Activated CD8-positive, alpha-beta memory T cell treated with anti-CD3 and anti-CD28 coated beads for 1 hour (primary cell): ENCODE measurements at places on chromosomes 7 and 10.

- DNase-seq: no peak
Measured at GRCh38 chr7:73851410-73852338, 9.3 kb upstream of the TMEM270 start.

DNA sequence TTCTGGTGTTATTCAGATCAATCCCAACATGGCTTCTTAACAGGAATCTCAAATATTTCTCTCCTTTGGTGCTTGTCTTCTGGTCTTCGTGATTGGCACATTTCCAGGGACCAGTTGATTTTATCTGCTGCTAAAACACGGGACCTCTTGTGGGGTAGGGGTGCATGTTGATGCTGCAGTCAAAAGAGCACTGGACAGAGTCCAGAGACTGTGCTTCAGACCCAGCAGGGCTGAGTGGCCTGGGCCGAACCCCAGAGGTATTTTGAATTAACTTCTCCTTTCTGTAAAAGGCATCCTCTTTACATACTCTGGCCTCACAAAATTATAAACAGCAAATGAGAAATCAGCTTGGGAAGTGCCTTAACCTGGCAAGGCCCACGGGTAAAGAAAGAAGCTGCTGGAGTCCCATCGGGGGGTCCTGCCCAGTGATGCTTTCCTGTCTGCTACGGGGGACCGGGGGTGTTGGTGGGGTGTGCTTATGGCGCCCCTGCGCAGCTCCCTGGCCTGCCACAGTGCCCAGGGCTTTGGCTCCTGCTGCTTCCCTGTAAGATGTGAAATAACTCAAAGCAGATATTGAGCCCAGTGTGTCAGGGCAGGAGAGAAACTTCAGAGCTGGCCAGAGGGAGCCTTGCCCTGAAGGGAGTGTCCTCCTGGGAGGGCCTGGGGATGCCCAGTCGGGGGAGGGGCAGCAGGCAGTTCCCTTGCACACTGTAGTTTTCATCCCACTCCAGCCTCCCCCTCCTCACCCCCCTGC lies 230.5 kb downstream of the TCF7L2 start:
- no peak for DNase-seq

- DNase-seq: no peak
Measured at GRCh38 chr7:143354376-143354775, 8.1 kb downstream of the FAM131B start.

- DNase-seq: no peak
Measured at GRCh38 chr7:101784292-101785127, 32.9 kb upstream of the CUX1 start.

DNA sequence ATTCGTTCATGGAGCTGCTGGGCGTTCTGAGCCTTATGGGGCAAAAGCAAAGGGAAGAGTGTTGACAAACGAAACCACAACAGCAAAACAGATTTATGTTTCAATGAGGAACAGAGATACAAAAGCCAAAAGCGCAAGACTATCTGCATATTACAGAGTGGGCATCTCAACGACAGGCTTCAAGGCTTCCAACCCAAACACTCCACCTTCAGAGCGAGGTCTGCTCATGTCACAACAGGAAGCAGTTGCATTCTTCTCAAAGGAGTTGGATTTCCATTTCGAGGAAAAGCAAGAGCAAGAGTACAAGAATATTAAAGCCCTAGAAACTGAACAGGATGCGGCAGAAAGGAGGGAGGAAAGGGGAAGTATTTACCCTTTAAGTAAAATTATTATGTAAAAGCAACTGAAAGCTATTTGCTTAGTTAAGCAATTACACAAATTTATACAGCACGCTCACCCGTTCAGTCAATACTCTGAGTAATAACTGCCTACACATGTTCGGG lies 189.3 kb downstream of the ELMO1 start:
- DNase-seq: no peak

- DNase-seq: no peak
Measured at GRCh38 chr7:130390486-130390885, 10.2 kb downstream of the CPA1 start.

DNA sequence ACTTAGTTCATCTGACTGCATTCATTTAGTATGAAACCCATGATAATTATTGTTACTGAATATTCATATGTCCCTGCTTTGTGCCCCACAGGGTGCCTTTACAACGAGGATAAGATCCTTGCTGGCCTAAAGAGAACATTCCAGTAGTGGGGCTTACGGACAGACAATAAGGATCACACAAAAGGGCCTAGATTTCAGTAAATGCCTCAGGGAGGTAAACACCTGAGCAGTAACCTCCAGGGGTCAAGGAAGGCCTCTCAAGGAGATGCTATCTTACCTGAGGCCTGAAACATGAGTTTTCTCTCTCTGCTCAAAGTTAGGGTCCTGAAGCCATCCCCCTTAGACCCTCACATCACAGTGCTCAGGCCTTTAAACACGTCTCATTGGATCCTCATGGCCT lies 228.7 kb downstream of the TCF7L2 start:
- no peak for DNase-seq

GRCh38 chr7:88546808-88547207 lies 212.7 kb upstream of the ZNF804B start:
- no peak for DNase-seq

GRCh38 chr7:356691-357462 lies 66.9 kb downstream of the FOXL3 start:
- DNase-seq: no peak

- peak; percentile 76 for DNase-seq
Measured at GRCh38 chr7:66413379-66414114, 208.4 kb downstream of the TPST1 start.

DNA sequence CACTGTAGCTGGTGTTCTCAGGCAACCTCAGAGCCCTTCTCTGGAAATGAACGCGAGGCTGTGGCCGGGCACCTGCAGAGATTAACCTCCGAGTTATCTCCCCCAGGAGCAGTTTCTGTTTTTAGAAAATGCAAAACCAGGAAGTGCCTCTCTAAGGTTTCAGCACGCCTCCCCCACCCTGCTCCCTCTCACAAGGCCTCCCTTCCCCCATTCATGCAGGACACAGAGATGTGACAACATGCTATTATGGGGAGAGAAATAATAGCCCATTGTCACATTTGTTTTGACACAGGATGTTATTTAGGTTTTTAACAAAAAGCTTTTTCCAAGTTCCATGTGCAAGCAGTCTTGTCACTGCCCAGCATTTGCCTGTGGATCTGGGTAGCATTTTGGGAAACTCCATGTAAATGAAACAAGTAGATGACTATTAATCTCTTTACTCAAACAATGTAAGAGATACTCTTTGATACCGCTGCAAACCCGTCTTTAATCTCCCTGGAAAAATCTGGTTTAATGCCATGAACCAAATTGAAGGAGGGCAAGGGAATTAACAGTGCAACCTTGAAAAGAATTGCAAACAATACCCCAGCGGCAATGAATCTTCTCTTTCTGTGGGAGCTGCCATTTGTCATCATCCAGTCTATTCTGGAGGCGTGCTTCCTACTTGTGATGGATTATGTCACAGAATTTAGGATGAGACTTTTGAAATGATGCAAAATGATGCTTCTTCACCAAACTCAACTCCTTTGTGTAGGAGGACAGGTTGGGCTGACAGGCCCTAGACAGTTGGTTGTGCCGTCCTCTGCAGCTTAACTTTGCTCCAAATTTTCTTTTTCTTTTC lies 86.5 kb upstream of the NMT2 start:
- no peak for DNase-seq

GRCh38 chr10:102009801-102010425 lies 46.1 kb downstream of the ARMH3 start:
- peak; percentile 3 for DNase-seq

- DNase-seq: no peak
Measured at GRCh38 chr7:17390392-17390791, 91.9 kb downstream of the AHR start.

GRCh38 chr7:117759950-117760640 lies 113.1 kb downstream of the CTTNBP2 start:
- DNase-seq: no peak

- DNase-seq: no peak
Measured at GRCh38 chr7:98624846-98625420, 7.8 kb downstream of the NPTX2 start.

GRCh38 chr10:93126483-93127052 lies 52.9 kb downstream of the CYP26A1 start:
- no peak for DNase-seq

- DNase-seq: no peak
Measured at GRCh38 chr10:69088471-69088769, 517 bp downstream of the SRGN start.

- DNase-seq: no peak
Measured at GRCh38 chr7:90897961-90898469, 301.9 kb downstream of the CDK14 start.

DNA sequence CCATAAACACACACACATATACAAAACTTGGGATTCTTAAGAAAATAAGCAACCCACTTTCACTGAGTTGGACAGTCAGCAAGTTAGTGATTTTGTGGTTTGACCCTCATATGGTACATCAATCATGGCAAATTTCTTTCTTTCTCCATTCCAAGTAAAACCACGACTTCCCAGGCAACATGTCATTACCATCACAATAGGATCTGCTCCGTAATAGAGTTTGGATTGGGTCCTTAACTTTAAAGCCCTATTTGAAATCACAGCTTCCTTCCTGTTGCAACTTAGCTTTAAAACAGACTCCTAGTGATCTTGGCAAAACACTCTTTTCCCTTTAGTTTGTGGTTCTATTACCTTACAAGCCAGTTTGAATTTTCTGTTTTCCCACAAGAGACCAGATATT lies 483.6 kb downstream of the INHBA start:
- no peak for DNase-seq

DNA sequence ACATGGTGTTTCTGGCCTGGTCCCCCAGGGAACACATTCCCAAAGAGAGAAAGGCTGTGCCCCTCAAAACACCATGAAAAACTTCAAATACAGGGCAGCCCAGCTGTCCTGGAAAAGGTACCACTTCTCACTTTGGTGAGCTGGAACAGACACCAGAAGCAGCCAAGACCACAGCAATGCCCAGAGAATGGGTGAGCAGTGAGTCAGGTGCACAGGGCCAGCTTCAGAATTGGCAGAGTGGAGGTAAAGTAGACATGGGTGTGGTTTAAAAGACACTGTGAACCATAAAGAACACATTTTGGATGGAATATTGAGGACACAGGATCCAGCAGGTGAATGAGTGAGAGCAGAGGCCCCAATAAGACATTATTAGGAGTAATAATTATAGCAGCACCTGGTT lies 51.3 kb downstream of the FAM13C start:
- no peak for DNase-seq

DNA sequence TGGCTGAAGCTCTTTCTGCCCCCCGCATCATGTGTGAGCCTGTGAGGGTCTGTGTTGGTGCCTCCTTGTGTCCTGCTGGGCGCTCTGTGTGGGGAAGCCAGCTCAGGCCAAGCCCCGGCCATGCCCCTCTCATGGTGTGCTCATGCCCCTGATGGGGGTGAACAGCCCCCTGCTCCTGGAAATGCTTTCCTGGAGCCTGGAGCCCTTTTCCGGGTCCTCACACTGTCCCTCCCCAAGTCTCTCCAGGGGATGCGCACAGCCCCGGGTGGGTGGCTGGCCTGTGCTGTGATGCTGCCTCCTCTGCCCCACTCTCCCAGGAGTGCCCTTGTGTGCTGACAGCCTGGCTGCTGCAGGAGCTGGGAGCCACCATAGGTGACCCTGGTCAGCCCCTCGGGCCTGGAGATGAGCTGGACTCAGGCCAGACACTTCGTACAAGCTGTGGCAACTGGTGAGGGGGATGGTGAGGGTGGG lies 20.8 kb upstream of the ZNF862 start:
- DNase-seq: no peak

GRCh38 chr10:75098902-75099673 lies 12.4 kb upstream of the SAMD8 start:
- no peak for DNase-seq

DNA sequence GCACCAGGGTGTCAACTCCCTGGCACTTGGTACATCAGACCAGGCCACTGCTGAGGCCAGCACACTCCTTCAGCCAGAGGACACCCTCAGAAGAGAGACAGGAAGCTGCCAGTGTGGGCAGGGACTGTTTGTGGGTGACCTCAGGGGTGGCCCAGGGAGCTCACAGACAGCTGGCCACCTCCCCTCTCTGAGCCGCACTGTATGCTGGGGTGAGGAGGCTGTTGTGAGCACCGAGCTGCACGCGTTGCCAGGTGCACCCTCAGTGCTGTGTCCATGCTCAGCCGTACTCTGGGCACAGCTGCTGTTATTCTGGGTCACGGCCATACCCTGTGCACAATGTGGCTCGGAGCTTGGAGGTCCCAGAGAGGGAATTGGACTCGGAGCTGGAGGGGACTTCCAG lies 61.5 kb upstream of the NANOS1 start:
- no peak for DNase-seq

- no peak for DNase-seq
Measured at GRCh38 chr10:14625192-14625631, 149.5 kb downstream of the FAM107B start.

DNA sequence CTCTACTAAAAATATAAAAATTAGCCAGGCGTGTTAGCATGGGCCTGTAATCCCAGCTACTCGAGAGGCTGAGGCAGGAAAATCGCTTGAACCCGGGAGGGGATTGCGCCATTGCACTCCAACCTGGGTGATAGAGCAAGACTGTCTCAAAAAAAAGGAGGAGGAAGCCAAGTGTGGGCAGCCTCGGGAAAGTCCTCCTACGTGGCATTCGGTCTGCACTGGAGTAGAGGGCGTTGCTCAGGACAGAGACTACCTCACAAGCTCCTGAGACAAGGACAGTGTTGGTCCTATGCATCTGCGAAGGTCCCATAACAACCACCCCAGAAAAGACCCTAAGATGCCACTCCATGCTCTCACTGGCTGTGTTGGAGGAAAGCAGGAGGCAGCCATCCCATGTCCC lies 10.0 kb upstream of the SERPINE1 start:
- no peak for DNase-seq

GRCh38 chr10:19788075-19788686 lies 28.1 kb upstream of the PLXDC2 start:
- no peak for DNase-seq

GRCh38 chr10:20202337-20202736 lies 386.1 kb downstream of the PLXDC2 start:
- no peak for DNase-seq

DNA sequence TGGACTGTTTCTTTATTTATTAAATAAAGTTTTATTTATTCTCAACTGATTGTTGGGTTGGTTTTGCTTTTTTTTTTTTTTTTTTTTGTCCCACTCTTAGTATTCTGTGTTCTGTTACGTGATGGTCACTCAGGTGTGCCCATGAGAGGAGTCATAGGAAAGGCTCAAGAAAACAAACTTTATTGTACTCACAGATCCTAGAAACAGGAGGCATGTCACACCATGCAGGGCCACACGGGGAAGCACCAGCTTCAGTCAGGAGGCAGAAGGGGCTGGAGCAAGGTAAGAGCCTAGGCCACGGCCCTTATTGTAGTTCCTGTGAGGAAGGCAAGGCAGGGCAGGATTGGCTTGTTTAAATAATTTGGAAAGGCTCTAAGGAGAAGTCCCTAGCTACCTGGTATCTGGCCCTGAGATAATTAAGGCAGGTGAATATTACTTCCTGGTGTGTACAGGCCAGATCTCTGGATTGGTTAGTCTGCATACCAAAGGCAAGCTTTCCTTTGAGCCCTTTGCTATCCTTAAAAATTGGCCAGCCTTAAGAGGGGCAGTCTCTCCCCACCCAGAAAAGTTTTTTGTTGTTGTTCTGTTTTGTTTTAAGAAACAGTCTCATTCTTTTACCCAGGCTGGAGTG lies 8.3 kb downstream of the ATOH7 start:
- no peak for DNase-seq

- no peak for DNase-seq
Measured at GRCh38 chr10:88926566-88927415, 25.8 kb downstream of the ACTA2 start.

GRCh38 chr10:119078422-119079179 lies 2.0 kb downstream of the EIF3A start:
- no peak for DNase-seq

- DNase-seq: no peak
Measured at GRCh38 chr7:95549818-95550529, 46.3 kb downstream of the PDK4 start.
